Stimulated activated CD4-positive, alpha-beta T cell treated with anti-CD3 and anti-CD28 coated beads, Interleukin-12 subunit alpha, Interleukin-12 subunit beta, amount 100 ng/mL, for 24 hours (primary cell): ENCODE measurements at places on chromosomes 6 and 20.

DNA sequence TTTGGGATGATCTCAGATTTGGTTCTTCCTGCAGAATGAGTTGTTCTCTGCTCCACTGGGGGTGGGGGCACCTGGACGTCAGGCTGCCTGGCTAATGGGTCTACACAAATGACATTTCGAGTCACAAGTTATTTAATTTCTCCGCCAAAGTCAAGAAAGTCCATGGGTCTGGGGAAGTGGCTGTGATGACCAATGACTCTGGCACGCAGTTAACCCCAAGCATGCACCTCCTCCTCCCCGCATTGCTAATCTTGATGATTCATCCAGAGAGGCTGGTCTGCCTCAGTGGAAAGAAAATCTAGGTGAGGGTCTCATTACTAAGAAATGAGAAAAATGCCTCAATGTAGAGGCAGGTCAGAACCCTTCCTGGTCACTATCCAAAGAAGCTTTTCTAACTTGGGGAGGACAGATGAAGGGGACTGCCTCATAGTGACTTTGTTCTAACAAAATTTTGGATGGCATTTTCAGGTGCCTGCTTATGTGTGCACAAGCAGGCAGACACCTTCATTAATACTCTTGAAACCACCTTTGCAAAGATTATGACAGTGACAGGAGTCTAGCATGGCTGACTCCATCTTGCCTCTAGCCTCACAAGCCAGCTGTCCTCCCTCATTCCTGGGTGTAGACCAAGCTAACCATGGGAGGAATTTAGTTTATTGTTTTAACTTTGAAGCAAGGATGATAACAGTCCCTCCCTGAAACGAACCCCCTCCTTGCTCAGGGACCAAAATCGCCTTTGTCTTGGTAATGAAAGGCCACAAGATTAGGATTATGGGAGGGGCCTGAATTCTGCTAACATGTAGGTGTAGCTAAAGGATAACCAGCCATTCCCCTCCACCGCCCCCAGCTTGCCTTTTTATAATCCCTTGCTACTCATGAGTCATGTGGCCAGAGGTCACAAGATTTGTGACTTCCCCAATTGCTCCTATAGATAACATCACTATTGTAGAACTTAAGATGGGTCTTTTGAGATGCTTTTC lies 98.6 kb upstream of the MRPS10 start:
- no peak for DNase-seq

- no peak for DNase-seq
These were observed 33.2 kb upstream of the IGF2R start for GRCh38 chr6:159935633-159936032.

DNA sequence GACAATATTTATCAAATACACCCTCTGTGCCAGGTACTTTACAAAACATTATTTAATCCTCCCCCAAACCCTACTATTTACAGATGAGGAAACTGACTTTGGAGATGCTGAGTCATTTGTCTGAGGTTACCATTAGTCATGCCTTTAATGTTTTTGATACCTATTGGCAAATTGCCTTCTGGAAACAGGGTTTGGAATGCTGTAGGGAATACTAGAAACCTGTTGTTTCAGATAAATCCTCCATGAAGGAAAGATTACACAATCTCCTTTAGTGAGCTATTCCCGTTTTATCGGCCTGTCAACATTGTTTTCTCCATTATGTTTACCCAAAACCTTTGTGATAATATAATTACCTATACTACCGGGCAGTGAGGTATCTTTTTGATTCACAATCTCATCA lies 93.6 kb upstream of the ADGRF1 start:
- DNase-seq = no peak

GRCh38 chr6:144317736-144318135 lies 32.6 kb downstream of the UTRN start:
- DNase-seq = no peak

DNA sequence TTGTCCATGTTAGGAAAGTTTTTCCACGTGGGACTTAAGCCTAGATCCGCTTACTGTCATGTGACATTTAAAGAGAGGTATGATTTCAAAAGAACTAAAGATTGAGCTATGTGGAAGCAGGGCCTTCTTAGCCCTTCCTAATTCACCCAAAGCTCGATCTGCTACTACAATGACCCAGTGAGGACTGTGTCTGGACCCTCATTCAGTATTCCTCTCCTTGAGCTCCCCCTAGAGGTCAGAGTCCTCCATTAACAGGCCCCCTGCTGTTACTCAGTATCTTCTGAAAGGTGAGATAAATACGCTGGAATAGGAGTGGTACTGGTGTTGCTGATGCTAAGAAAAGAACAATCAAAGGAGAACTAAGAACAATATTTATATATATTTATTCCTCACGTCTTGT lies 414.0 kb downstream of the GJA1 start:
- peak; percentile 10 for DNase-seq

DNA sequence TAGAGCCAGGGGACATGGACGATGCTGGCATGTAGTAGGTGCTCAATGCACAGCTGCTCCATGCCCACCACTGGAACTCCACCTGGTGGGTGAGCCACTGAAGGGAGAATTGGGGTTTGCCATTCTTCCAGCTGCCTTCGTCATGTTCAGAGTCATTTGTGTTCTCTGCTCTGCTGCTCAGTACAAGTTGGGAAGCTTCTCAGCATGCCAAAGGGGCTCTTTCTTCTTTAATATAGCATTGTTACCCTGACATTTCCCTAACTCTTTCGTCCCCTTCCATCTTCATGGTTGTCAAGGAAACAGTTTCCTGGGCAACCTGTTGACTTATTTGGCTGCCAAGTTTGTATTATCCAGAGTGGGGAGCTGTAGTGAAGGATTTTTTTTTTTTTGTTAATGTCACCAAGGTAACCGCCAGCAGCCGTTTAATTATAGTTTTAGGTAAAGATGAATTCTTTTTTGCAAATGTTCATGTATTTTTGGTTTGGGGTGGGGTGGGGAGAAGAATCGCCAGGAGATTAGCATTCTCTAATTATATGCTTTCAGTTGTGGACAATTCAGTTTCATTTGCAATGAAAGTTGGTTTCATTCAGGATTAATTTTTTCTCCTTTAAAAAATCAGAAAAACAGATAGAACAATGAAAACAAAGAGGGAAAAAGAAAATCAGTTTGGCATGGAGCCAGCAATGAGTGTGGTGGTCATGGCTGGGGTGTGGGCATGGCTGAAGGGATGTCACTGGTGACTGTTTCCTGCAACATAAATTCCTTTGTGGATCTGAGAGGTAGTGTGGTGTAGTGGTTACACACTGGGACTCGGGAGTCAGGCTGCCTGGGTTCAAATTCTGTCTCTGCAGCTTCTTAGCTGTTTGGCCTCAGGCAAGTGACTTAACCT lies 73.0 kb upstream of the KCNG1 start:
- DNase-seq = no peak

DNA sequence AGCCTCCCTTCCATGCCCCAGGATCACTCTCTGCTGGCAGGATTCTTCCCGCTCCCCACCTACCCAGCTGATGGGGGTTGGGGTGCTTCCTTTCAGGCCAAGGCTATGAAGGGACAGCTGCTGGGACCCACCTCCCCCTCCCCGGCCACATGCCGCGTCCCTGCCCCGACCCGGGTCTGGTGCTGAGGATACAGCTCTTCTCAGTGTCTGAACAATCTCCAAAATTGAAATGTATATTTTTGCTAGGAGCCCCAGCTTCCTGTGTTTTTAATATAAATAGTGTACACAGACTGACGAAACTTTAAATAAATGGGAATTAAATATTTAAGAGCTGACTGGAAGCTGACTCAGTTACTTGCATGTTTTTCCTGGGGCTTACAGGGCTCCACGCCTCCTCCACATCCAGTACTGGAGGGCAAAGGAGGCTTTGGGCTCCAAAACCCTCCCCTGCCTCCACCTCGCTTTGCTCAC lies 24.3 kb upstream of the FANCE start:
- DNase-seq = no peak

DNA sequence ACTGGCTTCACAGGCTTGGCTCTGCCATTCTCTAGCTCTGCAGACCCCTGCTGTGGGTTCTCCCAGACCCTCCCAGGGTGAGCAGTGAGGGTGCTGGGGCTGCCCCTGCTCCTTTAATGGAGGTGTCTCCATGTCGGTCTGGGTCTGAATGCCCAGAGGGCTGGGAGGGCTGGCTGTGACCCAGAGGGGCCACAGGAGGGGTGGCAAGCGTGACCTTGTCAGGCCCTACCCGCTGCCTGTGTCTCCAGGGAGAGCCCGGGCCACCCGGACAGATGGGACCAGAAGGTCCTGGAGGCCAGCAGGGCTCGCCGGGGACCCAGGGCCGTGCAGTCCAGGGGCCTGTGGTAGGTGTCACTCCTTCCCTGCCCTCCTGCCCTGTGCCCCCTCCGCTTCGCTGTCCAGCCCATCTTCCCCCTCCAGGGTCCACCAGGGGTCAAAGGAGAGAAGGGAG lies 32.1 kb downstream of the COL20A1 start:
- no peak for DNase-seq

DNA sequence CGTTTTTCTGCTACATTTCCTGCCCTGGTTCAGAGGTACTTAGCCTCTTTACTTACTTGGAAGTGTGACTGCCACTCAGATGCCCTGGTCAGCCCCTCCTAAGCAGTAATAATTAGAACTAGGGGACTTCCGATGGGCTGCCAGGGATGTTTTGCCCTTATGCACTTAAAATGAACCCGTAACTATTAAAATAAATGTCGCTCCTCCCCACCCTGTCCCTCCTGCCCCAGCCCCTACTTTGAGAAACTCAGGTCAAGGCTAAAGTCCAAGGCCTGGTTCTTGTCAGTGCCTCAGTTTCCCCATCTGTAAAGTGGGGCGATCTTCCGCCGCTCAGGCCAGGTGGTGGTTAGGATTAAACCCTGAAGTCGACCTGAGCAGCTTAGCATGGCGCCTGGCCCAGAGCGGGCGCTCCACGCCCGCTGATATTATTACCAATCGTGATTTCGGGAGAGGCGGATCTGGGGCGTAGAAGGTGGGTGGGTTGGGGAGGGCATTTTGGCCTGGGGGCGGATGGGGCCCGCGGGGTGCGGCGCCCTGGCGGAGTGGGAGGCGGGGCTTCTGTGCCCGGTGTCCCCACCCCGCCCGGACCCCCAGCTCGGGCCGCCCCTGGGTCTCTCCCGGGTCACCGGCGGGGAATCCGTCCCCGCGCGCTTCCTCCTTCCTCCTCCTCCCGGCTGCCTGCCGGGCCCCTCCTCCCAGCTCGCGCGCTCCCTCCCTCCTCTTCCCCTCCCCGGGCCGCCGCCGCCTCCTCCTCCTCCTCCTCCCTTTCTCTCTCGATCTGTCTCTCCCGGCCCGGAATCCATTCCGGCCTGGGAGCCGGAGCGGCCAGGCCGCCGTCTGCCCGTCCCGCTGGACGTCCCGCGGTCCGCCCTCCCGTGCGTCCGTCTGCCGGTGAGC lies at the start of gene SRC:
SRC (plus strand) TSS at position 802 of the 897 bp plus-strand sequence. CDS start 38,014 bp downstream, outside the sequence.
- peak; percentile 6 for DNase-seq

DNA sequence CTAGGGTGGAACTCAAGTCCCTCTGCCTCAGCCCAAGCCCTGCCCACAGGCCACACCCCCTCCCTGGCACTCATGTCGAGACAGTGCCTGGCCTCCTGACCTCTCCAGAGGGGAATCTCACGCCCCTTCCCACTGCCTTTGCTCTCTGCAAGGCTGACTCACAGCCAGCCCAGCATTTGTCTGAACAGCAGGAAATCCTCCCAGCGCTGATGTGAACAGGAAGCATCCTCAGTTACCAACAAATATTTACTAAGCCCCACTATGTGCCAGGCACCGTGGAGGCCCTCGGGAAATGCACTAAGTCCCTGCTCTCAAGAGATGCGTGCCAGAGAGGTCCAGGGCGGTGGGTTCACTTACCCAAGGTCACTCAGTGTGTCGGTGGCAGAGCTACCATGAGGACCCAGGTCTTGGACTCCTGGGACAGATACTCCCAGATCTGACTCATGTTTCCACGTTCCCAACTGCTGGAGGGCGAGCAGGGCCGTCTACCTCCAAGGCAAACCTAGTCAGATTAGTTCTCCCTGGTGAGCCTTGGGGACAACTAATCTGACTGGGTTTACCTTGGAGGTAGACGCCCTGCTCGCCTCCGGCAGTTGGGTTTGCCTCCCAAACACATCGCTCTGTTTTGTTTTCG lies 7.8 kb downstream of the ADA start:
- DNase-seq = peak; percentile 20

DNA sequence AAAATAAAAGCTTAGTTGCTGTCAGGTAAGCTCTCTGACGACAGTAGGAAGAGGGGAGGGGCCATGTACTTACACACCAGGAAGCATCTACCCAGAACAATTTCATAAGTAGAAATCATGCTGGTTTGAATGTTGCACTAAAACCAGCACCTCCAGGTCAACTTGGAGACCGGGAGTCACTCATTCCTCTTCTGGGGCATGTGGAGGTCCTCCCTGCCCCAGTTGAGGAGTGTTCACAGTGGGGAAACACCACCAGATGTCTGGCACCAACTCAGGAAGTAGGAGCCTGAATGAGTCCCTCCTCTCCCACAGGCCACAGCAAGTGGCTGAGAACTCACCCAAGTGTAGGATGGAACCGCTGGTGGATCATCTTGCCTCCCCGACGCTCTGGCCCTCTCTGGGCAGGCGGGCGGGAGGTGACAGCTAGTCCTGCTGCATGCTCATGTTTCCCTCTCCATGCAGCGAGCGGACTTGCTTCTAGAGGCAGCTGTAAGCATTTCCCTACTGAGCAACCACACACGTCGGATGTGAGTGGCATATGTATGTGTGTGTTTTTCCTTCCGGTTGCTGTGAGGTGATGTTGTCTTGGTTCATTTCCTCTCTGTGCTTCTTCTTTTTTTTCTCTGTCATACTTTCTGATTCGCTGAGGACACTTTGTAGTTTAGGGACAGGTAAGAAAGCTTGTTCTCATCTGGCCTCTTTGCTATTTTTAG lies 149.5 kb upstream of the NEDD9 start:
- DNase-seq = peak; percentile 41

DNA sequence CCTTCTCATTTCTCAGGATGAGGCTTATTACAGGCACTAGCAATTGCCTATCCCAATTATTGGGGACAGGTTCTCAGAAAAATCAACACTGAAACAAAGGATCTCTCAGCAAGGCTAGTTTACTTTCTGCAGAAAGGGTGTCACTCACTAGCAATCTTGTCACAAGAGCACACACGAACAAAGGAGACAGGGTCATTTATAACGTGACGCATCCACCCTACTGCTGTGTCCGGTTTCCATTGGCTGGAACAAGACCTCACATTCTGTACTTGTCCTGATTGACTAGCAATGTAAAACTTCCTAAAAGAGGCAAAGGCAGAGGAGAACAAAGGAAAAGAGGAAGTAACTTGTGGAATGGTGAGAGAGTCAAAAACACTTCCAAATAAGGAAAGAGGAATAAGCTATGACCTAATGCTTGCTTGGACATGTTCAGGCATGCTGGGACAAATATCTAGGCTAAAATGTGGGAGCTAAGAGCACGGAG lies 160.2 kb upstream of the STXBP5 start:
- DNase-seq = no peak

DNA sequence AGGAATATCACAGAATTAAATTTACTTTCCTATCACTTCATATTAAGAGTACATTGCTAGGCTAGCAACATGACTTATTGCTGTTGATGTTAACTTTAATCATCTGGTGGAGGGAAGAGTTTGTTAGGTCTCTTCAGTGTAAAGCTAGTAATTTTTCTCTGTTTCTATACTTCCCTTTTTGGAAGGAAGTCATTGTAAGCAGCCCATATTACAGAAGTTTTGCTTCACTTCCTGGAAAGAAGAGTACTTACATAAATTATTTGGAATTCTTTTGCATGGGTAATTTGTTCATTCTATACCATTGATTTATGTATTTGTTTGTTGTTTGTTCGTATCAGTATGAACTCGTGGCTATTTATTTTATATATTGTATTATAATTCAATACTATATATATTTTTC lies 405.2 kb downstream of the RFPL4B start:
- no peak for DNase-seq
